SHP77 treated with DMSO at 0.1 percent for 48 hours (cell line): ENCODE measurements at places on chromosomes 6 and 20.

GRCh38 chr6:42978487-42978838, 518 bp downstream of the PEX6 start:
- DNase-seq, result no peak

- no peak for DNase-seq
These were observed 20.1 kb upstream of the FAM83C start for GRCh38 chr20:35312318-35312717.

- no peak for DNase-seq
These were observed 41.5 kb downstream of the CD83 start for GRCh38 chr6:14159090-14159489.

- DNase-seq, result no peak
These were observed 447.9 kb upstream of the OPRM1 start for GRCh38 chr6:153591159-153591558.

DNA sequence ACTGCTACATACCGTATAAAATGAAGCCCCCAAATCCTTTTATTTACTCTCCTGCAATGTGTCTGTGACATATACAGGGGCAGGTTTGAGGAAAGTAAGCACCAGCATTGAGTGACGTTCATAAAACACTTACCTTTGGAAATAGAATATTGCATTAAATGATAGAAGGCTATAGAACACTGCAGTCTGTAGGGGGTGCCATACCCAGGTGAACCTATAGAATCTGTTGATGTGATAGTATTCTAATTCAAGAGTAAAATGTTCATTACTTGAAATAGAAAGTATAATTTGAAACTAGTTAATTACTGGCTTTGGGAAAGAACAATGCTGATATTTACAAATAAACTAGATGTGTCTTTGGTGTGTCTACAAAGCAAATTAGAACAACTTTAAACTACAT, 47.0 kb upstream of the PRL start:
- DNase-seq, result no peak
